CD4-positive, alpha-beta T cell treated with Interleukin-4 for 4 hours (primary cell): ENCODE measurements at places on chromosomes 12 and 14.
A peak's percentile ranks its signal among the peaks of the same experiment; 100 is the strongest.

GRCh38 chr12:8779281-8779680 lies 43.1 kb upstream of the A2ML1 start:
- DNase-seq, result no peak

GRCh38 chr14:103960457-103961055 lies 18.2 kb upstream of the RD3L start:
- no peak for DNase-seq

DNA sequence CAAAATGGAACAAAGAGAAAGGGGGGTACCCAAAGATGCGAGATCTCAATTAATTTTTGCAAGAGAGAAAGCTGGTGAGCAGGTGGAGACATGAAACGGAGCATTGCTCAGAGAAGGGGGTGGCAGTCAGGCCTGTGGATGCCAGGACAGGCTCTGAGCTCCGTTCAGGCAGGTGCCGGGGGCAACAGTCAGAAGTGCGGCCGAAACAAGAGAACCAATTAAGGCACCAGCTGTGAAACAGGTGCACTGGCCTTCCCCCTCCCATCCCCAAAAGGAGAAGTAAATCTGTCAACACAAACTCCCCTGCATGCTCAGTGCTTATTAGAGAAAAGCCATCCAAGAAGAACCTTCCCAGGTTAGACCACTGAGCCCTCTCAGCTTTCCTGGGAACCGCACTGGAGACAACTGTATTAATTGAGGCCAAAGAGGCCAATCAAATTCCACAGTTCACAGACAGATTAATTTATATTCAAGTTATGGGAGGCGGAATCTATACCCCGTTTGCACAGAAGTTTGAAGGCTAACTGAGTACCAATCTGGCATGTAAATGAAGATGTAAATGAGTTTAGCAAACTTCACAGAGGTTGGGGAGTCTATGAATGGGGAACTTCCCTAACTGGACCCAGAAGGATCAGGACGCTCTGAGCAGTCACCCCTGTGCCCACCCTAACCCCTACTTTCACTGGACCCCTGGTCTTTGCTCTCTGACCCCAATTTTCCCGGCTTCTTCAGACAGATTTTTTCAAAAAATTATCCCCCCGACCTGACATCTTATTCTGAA lies 20.9 kb downstream of the OAS2 start:
- DNase-seq, result no peak

DNA sequence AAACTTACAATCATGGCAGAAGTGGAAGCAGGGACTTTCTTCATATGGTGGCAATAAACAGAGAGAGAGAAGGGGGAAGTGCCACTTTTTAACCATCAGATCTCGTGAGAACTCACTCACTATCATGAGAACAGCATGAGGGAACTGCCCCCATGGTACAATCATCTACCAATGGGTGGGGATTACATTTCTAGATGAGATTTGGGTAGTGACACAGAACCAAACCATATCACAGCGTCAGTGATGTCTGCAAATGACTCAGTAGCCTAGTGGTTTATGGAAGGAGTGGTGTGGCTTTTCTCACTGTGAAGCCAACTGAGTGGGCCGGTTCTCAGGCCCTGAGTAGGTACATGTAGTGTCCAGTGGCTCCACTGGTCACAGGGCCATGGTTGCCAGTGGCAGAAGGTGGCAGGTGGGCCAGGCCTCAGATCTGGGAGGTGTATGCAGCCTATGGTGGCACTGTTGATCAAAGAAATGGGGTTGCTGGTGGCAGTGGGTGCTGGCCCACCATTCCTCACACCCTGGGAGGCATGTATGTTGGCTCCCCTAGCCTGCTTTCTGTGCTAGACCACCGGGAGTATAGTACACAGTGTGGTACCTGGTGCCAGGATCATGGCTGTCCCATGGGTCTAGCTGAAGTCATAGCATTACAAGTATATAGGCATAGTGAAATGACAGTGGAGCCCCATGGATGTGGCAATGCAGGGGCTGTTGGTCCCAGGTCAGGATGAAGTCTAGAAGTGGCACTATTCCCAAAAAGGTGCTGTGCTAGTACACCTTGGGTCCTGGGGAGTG lies 191.9 kb downstream of the NUBPL start:
- no peak for DNase-seq

DNA sequence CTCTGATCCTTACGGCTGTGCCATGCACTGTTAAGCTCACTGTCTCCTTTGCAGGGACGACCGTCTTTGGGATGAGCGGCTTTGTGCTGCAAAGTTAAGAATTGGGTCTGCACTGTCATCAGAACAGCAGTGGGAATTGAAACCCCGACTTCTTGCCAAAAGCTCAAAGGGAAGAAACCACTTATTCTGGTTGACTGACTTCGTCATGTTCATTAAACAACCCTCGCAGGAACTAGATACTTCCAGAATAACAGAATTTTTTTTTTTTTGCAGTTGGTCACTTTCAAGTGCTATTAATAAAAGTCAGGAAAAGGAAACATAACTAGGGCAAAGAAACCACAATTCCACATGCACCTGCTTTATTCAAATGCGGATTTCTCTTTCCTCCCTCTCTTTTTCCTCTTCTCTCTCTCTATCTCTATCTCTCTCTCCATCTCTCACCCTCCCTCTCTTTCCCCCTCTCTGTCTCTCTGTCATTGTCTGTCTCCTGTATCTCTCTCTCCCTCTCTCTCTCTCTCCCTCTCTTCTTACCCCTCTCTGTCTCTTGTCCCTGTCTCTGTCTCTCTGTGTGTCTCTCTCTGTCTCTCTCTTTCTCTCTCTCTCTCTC lies 12.3 kb upstream of the GLT1D1 start:
- no peak for DNase-seq

DNA sequence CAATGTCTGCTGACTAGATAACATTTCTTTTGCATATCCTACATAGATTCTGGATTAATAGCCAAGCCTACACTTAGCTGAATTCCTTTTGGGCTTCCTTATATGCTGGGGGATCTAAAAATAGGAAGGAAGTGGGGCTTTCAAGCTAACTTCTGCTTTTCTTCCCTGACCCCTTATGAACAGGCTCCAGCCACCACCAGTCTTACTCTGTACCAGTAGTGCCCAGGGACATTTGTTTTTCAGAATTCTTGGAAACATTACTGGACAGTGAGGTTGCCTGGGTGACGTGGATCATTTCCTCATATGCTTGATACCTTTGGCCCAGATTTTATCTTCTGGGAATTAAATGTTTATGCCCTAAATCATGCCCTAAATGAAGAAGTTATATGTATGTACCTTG lies 55.9 kb upstream of the SRRM4 start:
- DNase-seq, result no peak

DNA sequence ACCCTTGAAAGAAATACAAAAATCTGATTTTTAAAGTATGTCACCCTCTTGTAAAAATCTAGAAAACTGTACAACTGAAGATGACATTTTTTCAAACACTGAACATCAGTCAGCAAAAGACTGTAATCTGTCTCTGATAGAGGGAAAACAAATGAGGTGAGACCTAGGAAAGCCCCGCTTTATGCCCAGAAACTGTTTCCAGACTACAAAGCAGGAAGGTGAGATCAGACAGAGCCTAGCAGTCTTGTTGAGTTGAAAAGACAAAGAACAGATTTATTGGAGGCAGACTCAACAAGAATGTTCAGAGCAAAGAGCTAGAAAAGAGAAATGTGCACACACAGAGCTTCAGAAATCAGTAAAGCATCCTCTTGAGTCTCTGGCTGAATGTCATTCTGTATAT lies 873.6 kb downstream of the LRFN5 start:
- no peak for DNase-seq

DNA sequence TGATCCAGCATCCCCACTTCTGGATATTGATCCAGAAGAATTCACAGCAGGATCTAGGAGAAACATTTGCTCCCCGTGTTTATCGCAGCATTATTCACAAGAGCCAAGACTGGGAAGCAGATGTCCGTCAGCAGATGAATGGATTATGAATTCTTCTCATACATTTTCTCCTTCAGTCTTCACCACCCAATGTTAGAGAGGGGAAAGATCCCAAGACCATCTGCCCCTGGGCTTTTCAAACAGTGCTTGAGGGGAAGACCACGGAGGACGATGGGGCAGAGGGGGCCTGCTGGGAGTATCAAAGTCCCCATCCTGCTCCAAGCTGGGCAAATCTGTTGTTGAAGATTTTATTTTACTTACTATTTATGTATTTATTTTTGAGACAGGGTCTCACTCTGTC lies 41.1 kb downstream of the SERPINA3 start:
- DNase-seq, result no peak

- DNase-seq, result no peak
Observed at GRCh38 chr12:10084733-10085132, 14.1 kb downstream of the CLEC1A start.

DNA sequence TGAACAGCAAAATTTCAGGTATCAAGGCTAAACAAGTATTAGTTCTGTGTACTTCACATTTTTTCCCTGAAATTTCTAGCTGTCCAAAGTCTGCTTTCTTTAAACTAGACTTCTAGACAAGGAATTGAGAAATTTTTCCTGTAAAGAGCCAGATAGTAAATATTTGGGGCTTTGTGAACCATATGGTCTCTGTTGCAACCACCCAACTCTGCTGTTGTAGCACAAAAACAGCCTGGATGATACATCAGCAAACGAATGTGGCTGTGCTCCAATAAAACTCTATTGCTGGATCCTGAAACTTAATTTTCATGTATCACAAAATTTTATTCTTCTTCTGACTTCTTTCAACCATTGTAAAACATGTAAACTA lies 96.0 kb upstream of the SLC38A4 start:
- no peak for DNase-seq

GRCh38 chr12:92300777-92301176 lies 155.1 kb upstream of the BTG1 start:
- DNase-seq, result no peak

DNA sequence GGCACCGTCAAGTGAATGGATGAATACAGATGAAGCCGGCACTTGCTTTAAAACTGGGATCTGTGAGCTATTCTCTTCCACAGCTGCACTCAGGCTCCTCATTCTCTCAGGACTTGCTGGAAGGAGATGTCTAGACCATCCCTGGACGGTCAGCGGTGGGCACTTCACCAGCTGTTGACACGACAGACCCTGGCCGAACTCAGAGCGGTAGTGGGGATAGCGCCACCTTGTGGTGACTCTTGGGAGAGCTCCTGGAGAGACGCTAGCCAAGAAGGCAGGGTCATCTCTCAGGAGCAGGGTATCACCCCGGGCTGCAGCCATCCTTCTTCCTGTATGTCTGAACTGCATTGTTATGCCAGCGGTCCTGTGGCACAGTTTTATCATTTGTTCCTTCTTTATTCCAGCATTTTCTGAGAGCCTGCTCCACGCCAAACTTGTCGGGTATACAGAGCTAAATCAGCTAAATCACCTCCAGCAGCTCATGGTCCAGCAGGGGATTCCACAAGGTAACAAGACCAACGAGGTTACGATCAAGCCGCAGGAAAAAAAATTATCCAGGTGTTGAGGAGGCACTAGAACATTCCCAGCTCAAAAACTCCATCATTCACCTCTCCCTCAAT lies 10.0 kb downstream of the WNT1 start:
- DNase-seq, result peak; percentile 60

DNA sequence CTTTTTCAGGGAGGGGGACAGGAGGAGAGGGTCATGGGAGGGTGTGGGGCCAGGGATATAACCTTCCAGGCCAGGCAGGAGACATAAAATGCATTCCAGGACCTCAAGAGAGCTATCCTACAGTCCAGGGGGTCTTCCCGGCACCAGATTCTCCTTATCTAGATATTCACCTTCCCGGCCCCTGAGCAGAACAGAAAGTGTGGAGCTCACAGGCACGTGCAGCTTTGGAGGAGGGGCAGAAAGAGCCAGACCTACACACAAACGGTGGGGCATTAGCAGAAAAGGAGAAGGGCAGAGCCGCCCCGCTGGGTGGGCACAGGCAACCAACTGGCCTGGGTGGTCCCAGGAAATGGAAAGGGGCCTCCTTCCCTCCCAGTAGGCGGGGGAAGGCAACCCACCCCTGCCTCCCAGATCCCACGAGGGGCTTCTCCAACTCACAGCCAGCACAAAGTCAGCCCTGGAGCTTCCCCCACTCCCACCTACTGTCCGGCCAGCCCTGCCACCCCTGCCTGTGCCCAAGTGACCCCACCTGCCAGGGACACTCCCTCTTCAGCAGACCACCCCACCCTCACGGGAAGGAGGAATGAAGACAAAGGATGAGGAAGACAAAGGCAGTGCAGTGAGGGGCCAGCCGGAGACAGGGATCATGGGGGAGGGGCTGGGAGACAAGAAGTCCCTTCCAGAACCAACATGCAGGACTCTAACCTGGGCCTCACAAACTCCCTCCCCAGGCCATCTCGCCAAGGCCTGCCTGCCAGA lies 33.3 kb downstream of the CCDC85C start:
- no peak for DNase-seq

DNA sequence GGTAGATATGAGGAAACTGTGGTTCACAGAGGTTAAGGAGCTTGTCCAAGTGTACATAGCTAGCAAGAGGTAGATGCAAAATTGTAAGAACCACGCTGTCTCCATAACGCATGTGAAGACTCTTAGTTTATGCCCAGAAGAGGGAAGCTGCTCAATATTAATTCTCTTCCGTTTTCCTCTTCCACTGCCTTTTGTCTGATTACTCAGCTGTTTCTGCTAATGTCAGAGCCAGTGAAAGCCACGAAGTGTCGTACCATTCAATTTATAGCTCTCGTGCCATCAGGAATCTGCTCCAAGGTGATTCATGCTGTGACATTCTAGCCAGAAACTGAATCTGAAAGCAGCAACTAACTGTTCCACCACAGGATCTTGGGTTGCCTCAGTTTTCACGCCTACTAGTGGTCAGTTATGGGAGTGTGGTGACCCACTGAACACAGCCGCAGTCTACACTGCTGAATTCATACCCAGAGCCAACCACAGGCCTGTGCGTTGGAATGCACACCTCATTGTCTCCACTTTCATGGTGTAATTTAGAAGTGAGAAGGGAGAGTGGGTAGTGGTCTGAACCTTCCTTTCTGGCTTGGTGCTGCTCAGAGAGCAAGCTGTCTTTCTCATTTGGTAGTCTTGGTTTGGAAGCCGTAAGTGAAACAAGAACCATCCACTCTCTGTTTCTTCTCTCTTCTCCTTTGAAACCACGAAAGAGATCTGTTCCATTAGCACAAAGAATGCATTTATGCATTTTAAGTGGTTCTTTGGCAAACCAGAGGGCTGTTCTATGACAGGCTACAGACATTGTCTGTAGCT lies 74.2 kb upstream of the NAP1L1 start:
- DNase-seq, result peak; percentile 72

- no peak for DNase-seq
Observed at GRCh38 chr12:92039046-92039445, 106.6 kb downstream of the BTG1 start.

DNA sequence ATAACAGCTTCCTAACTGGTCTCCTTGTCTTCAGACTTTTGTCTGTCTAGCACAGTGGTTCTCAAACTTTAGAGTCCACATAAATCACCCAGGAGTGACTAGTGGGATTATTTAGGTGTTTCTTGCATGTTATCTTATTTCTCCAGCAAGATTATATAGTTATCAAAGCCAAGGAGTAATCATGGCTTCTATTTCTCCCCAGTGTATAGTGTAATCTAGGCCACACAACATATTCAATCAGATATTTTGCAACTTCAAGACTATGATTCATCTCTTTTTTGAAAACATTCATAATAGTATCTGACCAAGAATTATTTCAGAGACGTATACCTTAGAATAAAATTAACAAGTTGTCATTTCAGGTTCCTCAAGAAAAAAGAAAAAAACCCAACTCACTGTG lies 131.9 kb downstream of the CEP83 start:
- no peak for DNase-seq

- no peak for DNase-seq
Observed at GRCh38 chr12:92393504-92393903, 247.9 kb upstream of the BTG1 start.
